HT-29 (cell line): ENCODE measurements at places on chromosomes 12 and 14. TPM values are rescaled to one million over a fixed set of nuclear protein-coding genes. Genes with fewer than 3 reads are reported as not detected.

DNA sequence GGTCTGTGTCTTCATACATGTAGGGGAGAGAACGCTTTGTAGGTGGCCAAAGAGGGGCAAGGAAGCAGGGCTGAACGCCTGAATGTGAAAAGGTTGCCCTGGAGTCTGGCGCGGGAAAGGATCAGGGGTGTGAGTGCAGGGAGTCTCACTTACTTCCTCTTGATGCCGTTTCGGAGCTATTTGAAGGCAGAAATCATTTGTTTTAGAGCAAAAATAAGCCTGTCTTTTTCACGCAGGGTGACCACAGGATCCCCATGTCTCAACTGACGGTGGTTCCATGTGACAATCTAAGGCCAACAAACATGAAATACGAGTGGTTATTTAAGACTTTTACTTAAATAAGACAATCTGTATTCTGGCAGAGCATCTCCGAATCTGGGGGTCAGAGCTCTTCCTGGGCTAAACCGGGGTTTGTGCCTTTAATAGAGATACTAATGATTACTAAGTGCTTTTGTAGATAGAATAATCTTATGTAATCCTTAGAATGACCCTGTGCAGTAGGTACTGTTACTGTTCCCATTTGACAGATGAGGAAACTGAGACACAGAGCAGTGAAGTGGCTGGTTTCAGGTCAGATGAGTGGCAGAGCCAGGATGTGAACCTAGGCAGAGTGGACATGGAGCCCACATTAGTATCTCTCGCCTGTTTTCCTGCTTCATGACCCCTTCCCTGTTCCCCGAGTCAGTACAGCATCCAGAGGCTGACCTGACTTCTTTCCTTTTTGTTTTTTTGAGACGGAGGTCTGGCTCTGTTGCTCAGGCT, 1.9 kb downstream of the BRI3BP start:
- peak; percentile 16 for DNase-seq

- DNase-seq: no peak
Measured at GRCh38 chr12:13342971-13343370, 146.4 kb downstream of the EMP1 start.

DNA sequence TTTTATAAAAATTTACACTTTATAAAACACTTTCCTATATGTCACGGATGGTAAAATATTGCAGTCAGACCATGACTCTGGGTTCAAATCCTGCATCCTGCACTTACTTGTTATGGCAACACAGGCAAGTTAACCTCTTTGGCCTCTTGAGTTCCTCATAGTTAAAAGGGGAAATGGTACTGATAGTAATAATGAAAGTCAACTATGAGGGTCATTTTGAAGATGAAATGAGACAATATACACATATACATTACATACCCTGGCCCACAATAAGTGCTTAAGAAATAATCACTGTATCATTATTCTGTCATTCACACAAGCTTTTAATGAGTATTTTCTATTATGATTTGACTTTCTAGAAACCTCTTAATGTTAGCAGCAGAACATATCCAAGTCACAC, 64.4 kb downstream of the C12orf42 start:
- DNase-seq: no peak

DNA sequence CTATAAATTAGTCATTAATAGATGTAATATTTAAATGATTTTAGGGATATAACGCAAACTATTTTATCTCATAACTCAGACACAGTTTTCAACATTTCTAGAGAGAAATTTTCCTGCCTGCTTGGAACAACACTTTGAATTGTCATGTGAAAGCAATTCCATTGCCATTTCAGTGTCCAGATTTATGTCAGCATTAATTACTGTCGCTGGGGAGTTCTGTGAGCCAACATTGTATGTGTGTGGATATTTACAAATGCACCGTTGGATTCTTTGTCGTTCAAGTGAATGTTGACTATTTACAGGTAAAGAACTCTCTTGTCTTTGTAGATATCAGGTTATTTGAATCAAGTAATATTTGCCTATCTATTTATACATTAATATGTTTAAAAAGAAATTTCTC, 465.3 kb upstream of the RGS6 start:
- DNase-seq: no peak

Gene KRT6C
- total RNA-seq: not detected in 2 replicates

Gene IL26
- not detected in 2 replicates for total RNA-seq

- peak; percentile 89 for DNase-seq
Measured at GRCh38 chr12:13179211-13180074, 17.1 kb upstream of the EMP1 start.

Gene RAB15
- 33.2 and 39.3 TPM in 2 replicates for total RNA-seq

- peak; percentile 16 for DNase-seq
Measured at GRCh38 chr12:65609359-65609771, 214.9 kb upstream of the HMGA2 start.

DNA sequence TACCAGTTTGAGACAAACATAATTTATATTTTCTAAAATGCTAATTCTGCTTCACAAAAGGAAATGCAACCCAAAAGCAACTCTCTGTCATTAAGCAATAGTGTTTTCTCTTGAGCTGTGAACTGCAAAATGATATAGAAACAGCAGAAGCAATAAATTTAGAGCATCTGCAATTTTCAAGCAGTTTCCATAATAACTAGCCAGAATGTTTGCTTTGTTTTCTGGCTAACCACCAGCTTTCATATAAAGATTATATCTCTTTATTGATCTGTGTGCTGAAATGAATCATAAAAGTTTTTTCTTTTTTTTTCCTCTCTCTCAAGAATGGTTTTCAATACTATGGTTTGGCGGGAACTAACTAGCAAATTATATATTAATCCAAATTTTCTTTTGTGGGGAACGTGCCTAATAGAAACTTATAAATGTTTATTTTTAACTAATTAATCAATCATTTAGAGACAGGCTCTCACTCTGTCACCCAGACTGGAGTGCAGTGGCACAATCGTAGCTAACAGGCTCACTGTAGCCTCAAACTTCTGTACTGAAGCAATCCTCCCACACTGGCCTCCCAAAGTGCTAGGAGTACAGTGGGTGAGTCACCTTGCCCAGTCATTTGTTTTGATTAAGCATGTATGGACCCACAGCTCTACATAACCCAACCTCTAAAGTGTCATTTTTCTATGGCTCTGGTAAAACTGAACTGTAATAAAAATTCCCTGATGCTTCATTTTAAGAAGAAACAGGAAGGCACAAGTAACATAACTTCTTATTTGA, 830.1 kb upstream of the MGAT4C start:
- DNase-seq: peak; percentile 50

Gene PKP2
- total RNA-seq: 34.0 and 34.4 TPM in 2 replicates

- no peak for DNase-seq
Measured at GRCh38 chr14:83707056-83707455, 1822.9 kb upstream of the FLRT2 start.

DNA sequence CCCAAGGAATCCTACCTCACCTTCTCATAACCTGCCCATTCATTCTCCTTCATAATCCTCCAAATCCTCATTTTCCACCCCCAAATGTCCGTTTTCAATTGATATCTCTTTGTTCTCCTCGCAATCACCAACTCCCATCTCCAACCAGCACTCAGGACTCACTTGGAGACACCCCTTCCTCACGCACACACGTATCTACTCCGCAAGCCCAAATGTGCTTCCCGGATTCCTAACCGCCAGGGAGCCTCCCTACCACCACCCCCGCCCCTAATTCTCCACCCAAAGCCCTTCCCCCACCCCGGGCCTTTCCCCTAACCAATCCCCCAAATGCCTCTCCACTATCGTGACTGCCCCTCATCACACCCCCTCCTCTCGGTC, 304 bp downstream of the KCTD10 start:
- DNase-seq: no peak

- peak; percentile 87 for DNase-seq
Measured at GRCh38 chr14:73744874-73745529, 30.8 kb upstream of the PNMA1 start.

Gene IFNG-AS1
- not detected in 2 replicates for total RNA-seq

Gene ADCY4
- 1.6 and 2.9 TPM in 2 replicates for total RNA-seq

- no peak for DNase-seq
Measured at GRCh38 chr14:55578511-55578910, 1.5 kb upstream of the KTN1 start.

DNA sequence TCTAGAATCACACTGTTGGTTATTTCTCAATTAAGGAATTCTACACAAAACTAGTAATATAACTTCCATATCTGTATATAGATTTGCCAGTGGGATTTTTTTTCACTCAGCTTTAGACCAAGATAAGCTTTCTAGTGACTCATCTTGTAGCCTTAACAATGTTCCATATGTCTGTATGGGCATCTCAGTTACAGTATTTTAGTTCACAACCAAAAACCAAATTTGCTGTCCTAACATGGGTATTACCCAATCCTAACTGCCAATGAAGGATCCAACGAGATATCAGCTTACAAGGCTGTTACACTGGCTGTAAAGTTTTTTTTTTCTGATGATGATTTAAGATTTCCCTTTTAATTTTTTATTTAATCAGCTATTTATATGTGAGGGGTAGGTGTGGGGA, 31.5 kb upstream of the KRR1 start:
- no peak for DNase-seq

- DNase-seq: no peak
Measured at GRCh38 chr14:78805570-78805969, 635.4 kb downstream of the NRXN3 start.

GRCh38 chr14:34241185-34241711, 220.8 kb downstream of the SPTSSA start:
- no peak for DNase-seq

- DNase-seq: no peak
Measured at GRCh38 chr12:75704664-75705063, 193.3 kb upstream of the KRR1 start.

Gene MYH6
- not detected in 2 replicates for total RNA-seq

DNA sequence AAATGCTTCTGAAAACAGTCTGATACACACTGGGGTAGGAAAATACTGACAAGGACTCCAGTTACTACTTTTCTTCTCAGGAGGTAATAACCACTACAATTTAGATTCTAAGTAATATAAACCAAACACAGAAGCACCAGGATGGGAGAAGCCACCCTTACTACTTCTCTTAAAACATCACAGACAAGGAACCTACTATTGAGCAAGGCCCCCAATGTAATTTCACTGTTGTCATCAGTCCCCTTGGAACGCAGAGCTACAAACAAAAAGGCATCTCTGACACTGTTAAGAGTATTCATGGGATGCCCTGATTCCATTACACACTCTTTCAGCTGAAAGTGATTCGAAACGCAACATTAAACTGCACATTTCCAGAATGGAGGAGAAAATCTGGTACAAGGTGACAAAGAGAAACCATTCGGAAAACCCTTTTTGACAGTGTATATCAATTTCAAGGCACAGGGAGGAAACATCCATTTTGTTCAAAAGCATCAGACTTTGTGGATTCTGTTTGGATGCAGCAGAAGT, 185.9 kb downstream of the PPM1H start:
- DNase-seq: no peak

- peak; percentile 23 for DNase-seq
Measured at GRCh38 chr14:59123975-59124374, 64.5 kb upstream of the DAAM1 start.

DNA sequence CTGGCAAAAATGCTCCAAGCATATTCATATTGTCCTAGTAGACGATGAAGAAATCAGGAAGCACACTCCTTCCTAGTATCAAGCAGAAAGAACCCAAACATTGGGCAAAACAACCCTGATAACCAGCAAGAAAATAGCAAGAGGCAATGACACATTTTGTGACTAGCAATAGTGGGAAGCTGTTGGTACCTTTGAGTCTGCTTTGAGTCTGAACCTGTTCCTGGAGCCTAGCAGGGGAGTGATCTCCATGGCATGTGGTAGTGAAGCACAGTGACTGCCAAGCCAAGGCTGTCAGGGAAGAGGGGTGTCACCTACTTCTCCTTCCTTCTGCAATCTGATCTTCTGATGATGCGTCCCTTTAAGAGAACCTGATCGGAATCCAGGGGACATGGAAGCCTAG, 533.9 kb downstream of the VRK1 start:
- DNase-seq: no peak
